Fibroblast of pulmonary artery (primary cell): ENCODE measurements at places on chromosomes 13 and 19.

- DNase-seq, result no peak
Observed at GRCh38 chr19:41278478-41278877, 14.3 kb downstream of the HNRNPUL1 start.

DNA sequence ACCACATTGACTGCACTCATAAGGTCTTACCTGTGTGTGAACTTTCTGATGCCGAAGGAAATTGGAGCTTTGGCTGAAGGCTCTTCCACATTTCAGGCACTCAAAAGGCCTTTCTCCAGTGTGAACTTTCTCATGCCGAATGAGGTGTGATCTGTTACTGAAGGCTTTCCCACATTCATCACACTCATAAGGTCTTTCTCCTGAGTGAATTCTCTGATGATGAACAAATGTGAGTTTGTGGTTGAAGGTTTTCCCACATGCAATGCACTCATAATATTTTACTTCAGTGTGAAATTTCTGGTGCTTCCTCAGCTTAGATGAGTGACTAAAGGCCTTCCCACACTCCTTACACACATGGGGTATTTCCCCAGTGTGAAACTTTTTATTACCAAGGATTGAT, 5.7 kb downstream of the ZNF132 start:
- DNase-seq, result peak; percentile 31

- DNase-seq, result no peak
Observed at GRCh38 chr13:42878721-42879120, 97.3 kb downstream of the FAM216B start.

DNA sequence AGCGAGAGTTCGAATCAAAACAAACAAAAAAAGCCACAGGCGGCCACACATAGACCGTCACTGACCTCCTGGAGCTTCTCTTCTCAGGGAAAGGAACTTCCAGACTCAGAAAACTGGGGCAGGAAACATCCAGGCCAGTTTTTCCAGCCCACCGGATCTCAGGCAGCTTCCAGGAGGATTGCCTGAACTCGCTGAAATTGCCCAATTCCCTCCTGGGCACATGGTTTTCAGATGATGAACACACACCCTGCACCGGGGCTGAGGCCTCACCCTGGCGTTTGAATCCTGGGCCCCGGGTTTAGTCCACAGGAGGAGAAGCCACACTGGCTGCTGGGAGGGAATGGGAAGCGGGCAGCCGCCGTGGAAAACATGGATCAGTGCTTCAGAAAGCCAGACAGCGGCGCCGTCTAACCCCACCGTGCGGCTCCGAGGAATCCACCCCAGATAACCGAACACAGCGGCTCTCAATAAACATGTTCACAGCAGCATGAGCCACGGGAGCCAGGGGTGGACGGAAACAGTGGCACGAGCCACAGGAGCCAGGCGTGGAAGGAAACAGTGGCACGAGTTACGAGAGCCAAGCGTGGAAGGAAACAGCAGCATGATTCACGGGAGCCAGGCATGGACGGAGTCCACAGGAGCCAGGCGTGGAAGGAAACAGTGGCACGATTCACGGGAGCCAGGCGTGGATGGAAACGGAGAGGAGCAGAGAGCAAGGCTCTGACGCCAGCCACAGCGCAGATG, 18.2 kb upstream of the PTBP1 start:
- DNase-seq, result peak; percentile 95

DNA sequence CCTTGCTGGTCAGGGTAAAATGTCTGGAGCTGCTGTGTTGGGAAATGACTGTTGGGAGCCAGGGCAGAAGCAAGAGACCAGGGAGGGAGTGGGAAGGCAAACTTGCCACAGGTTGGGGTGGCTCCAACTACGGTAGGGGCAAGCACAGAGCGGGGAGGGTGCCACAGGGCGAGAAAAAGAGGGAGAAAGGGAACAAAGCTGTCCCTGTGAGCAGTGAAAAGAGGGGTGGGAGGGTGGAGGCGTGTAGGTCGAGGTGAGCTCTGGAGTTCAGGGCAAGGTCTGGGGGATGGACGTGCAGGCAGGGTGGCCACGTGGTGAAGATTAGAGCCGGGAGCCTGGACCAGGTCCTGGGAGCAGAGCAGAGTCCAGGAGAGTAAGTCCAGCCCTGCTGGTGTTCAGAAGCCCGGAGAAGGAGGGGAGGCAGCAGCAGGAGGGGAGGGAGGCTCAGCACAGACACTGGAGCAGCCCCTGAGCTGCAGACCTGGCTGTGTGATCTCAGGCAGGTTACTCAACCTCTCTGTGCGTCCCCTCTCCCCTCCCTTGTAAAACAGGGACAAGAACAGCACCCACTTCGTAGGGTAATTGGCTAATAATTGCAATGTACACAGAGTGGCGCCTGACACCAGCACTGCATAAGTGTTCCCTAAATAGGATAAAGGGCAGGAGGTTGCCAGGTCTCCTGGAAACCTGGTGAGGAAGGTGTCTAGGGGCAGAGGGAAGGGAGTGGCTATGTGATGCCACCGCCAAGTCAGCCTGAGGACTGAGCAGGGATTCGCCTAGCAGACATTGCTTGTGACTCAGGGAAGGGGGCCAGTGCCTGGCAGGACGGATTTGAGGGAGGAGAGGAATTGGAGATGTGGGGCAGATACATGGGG, 3.2 kb upstream of the POLR2E start:
- no peak for DNase-seq

DNA sequence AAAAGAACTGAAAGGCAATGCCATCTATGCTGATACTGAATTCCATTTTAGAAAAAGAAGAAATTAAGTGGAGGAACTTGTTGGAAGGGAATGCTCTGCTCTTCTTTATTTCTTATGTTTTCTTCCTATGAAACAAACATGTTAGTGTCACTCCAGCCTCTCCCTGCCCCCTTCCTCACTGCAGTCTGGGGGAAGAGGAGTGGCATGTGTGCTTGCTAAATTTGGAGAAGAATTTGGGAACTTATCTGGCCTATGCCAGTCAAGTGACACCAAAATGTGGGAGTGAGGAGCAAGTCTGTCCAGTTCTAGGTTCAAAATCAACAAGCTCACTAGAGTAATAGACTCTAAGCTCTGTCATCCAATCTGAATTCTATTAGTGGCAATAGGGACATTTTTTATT, 214.6 kb downstream of the RBM26 start:
- DNase-seq, result no peak

DNA sequence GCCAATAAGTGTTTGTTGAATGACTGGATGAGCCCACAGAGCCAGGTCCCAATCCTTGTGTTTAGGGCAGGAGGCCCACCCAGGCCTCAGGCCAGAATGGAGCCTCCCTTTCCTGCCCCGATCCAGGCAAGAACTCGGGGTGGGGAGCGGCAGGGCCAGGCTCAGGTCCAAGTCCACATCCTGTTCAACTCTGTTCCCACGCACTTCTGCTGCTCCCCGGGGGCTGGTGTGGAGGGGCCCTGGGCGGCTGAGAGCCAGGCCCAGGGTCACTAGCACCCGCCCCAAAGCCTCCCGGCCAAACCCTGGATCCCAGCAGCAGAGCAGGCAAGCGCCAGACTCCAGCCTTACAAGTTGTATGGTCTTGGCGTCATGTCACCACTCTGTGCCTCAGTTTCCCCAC, 8.0 kb downstream of the ANGPTL8 start:
- peak; percentile 89 for DNase-seq

GRCh38 chr19:18364826-18365528, 21.0 kb upstream of the GDF15 start:
- peak; percentile 100 for DNase-seq

GRCh38 chr19:8575467-8575997, 1.7 kb downstream of the MYO1F start:
- peak; percentile 40 for DNase-seq

DNA sequence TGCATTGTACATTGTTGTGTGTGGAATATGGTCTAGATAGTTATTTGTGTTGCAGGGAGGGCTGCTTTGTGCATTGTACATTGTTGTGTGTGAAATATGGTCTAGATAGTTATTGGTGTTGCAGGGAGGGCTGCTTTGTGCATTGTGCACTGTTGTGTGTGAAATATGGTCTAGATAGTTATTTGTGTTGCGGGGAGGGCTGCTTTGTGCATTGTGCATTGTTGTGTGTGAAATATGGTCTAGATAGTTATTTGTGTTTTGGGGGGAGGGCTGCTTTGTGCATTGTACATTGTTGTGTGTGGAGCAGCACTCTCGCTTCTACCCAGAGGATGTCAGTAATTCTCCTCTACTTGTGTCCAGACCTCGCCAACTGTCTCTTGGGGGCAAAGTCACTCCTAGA, 36.3 kb upstream of the ZNF835 start:
- DNase-seq, result no peak

GRCh38 chr13:31982540-31982939, 49.0 kb upstream of the FRY start:
- peak; percentile 96 for DNase-seq

GRCh38 chr19:13095393-13095784, 7.3 kb downstream of the LYL1 start:
- DNase-seq, result no peak

DNA sequence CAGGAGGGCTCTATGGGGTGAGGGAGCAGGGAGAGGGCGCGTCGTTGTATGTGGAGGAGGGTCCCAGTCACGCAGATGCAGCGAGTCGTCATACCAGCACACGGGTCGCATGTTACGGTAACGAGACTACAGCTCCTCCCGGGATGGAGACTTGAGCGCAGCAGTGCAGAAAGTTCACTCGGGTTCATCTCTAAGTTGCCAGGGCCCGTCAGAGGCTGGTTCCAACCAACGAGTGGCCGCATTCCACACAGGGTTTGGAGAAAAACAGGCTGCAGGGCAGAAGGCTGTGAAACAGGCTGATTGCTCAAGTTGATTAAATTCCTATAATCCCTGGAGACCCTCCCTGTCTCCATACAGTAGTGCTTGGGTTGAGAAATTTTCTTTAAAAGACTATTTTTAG, 21.9 kb upstream of the TTYH1 start:
- no peak for DNase-seq

- no peak for DNase-seq
Observed at GRCh38 chr13:37319031-37319443, 213.6 kb upstream of the CSNK1A1L start.

DNA sequence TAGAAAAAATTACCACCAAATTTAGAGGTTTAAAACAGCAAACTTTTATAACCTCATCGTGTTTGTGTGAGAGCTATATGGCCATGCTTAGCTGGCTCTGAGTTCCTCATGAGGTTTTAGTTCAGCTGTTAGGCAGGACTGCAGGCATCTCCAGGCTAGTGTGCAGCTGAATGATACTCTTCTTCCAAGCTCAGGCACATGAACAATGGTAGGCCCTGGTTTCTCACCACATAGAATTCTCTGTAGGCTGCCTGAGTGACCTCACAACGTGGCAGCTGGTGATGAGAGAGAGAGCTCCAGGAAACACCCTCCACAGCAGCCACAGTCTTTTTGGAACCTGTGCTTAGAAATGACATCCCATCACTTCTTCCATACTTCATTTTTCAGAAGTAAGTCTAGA, 540.6 kb upstream of the MIR17HG start:
- DNase-seq, result no peak

DNA sequence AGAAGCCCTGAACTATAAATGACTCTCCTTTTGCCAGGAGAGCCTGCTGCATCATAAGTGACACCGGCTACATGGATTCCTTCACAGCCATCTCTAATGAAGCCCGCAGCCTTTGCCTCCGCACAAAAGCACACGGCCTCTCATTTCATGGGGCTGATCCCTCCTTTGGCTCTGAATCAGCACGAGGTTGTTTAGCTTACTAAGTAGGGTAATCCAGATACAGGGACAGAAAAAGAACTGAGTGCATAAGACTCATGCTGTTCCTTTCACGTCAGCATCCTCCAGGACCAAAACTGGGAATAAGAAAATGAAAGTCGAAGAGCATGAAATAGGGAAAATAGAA, 136.3 kb downstream of the DCT start:
- no peak for DNase-seq

DNA sequence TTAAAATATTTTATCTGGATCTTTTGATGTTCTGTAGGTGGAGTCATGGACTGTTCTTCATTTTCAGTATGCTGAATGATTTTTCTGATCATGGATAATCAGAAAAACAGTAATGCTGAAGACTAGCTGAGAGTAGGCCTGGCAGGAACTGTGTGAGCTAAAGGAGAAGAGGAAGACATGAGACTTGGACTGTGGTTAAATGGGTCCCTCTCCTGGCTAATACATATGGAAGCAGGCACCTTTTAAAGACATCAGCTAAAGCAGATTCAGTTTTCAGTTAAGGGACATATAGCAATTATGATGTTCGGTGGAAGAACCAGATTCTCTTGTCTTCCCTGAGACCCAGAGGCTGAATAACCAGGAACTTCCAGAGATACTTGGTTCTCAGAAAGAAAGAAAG, 169.4 kb downstream of the OLFM4 start:
- no peak for DNase-seq

GRCh38 chr13:36764957-36765356, 54.1 kb upstream of the RFXAP start:
- DNase-seq, result no peak

GRCh38 chr19:58428617-58429016, 11.3 kb downstream of the ZNF132 start:
- no peak for DNase-seq

DNA sequence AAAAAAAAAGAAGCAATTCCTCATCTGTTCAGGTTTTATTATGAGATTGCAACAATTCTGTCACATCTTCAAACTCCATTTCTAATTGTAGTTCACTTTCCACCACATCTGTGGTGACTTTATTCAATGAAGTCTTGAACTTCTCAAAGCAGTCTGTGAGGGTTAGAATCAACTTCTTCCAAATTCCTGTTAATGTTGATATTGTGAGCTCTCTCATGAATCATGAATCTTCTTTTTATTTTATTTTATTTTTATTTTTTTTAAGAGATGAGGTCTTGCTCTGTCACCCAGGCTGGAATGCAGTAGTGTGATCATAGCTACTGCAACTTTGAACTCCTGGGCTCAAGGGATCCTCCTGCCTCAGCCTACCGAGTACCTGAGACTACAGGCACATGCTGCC, 19.6 kb downstream of the ARHGAP35 start:
- no peak for DNase-seq

DNA sequence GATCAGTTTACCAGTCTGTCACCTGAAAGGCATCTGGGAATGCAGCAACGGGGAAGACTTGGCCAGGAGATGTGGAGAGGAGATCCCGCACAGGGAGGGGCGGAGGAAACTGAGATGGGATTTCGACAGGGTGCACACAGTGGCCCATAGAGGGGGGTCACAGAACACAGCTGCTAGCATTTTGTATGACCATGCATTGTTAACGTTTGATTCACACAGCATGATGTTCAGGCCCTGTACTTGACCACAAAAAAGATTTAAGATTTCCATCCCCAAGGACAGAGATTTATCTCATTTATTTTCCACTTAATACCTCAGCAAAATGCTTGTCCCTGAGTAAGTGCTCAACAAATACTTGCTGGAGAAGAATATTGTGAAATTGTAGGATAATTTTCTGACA, 63.2 kb downstream of the RAB20 start:
- DNase-seq, result no peak

DNA sequence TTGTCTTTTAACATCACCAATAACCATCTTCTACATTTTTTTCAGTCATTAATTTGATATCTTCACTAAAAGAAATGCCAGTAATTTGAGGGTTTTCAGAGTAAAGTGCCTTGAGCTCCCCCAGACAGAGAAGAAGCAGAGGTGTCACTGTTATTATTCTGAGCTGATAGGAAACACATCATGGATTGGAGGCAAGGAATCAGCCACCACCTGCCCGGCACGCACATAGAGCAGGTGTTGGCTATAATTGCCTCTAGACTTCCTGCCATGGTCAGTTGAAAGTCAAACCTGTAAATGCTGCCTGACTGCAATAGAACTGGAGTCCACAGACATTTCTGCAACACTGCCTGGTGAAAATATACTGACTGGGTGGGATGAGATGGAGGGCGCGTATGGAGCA, 776.6 kb downstream of the UQCRFS1 start:
- no peak for DNase-seq

- peak; percentile 59 for DNase-seq
Observed at GRCh38 chr13:21060338-21061028, 903 bp downstream of the LATS2 start.
